ENCODE measurements at places on chromosomes 13 and 19.

DNA sequence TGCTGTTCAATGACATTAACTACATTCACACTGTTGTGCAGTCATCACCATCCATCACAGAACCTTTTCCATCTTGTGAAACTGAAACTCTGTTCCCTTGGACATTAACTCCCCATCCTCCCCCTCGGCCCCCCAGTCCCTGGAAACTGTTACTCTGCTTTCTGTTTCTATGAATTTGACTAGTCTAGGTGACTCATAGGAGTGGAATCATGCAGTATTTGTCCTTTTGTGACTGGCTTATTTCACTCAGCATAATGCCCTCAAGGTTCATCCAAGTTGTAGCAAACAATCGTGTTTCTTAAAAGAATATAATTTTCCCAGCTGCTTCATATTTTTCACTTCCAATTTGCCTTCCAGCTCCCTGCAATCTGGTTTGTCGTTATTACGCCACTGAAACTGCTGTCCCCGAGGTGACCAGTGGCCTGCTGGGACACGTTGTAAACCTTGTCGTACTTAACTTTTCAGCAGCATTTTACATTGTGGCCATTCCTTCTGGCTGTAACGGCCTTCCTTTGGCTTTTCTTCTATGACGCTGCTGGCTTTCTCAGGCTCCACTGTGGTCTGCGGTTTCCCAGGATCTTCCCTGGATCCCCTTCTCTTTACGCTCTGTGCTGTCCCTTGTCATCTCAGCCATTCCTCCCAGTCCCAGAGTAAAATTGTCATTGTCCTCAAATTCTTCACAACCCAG lies 74.0 kb downstream of the DHRS12 start:
- DNase-seq: peak; percentile 52

DNA sequence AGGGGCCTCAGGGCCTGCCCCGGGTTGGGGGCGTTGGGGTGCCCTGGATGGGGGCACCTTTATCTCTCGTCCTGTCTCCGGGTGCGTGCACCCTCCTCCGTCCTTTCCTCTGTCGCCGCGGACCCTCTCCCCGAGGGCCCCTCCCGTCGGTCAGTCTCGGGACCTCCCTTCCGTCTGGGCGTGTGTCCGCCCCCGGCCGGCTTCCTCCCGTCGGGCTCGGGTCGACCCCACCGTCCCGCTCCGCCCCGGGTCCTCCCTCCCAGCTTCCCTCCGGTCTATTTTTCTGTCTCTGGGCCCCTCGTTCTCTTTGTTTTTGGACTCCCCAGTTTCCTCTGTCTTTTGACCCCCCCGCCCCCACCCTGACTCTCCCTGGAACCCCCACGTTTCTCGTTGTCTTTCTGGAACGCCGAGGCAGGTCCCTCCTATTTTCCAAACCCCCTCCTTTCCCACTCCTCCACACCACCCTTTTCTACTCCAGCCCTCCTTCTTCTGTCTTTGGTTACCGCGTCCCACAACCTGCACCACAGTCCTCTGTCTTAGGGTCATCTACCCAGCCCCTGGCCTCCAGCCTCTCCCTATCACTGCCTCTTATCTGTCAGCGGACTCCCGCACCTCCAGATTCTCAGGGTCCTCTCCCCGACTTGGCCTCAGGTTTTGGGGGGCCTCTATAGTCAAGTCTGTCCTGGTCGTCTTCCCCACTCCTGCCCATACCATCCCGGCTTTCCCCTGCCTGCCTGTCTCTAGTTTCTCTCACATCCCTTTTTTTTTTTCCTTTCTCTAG lies 757 bp downstream of the EGLN2 start:
- peak; percentile 50 for DNase-seq

GRCh38 chr13:23477101-23477500 lies 43.6 kb upstream of the SACS start:
- DNase-seq: no peak

- no peak for DNase-seq
Measured at GRCh38 chr13:76937281-76937820, 11.0 kb upstream of the ACOD1 start.

DNA sequence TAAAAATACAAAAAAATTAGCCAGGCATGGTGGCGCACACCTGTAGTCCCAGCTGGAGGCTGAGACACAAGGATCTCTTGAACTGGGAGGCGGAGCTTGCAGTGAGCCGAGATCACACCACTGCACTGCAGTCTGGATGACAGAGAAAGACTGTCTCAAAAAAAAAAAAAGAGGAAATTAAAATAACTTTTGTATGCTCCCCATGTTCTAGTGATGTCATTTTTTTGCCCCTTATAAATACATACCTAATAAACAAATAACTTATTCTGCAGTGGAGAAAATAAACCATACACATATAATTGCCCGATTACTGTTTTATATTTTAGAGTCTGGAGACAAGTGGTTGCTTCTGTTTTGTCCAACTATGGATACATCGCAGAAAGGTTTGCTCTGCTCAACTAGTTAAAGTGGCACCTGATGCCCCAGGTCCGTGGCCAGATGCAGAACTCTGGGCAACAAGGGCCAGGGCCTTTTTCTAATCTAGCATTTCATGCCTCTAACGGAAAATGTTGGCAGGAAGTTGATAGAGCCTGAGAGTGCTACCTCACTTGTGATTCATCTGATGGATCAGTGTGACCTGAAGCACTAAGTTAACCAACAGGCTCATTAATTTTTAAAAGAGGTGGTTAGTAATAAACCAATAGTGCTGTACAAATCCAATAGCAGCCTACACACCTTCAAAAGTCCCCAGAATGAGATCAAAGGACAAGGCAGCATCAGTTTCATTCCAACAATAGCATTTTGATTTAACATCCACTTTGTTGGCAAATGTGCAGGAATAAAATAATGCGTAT lies 18.8 kb downstream of the UBE2L5 start:
- no peak for DNase-seq

DNA sequence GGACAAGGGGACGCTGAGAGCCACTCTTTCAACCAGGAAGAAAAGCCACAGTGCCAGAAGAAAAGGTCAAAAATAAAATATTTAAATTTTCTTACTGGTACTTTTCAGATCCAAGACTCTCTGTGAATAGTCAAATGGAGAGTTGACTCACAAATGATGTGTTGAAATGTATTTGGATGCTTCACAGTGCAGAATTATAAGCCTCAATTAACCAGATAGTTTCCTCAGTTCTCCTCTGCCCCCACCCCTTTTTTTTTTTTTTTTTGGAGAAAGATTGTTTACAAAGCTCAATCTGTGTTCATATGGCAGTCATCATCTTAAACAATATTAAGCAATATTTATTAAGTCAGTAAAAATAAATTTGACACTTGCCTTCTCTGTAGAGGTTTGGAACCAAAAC lies 470.8 kb downstream of the FGF9 start:
- no peak for DNase-seq

- DNase-seq: peak; percentile 56
Measured at GRCh38 chr19:56476651-56477428, at the start of gene ZNF667. ZNF667 (minus strand) TSS chr19:56477345; CDS start chr19:56462370, 14,975 bp downstream.

DNA sequence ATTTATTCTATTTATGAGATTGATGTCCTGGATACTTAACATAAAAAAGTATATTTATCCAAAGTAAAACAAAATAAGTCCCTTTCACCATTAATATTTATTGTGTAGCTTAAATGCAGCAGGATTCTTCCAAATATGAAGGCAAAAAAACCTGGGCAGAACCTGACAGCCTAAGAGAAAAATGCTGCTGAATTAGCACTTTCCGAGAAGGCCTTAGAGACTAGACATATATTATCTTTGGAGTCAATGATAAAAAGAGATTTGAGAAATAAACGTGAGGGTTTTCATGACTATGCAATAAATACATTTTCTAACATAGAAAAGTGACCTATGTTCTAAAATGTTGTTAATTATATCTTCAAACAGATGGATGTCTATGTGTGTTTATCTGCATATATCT lies 566.9 kb downstream of the PCDH9 start:
- no peak for DNase-seq

DNA sequence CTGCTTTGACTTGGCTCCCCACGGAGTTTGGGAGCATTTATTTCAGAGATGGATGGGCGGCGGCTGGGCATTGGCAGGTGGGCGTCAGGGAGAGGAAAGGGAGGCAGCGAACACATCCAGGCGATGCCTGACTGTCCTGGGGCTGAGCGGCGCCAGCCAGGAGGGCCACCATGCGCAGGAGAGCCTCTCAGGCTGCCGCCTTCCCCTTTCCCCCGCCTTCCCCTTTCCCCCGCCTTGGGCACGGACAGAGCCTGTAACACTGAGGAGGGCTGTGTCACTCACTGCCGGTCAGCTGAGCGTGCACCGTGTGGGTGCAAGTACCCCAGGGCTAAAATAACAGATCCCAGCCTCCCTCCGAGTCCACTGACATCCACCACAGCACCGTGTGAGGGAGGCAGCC lies 11.4 kb downstream of the MCF2L start:
- DNase-seq: no peak

DNA sequence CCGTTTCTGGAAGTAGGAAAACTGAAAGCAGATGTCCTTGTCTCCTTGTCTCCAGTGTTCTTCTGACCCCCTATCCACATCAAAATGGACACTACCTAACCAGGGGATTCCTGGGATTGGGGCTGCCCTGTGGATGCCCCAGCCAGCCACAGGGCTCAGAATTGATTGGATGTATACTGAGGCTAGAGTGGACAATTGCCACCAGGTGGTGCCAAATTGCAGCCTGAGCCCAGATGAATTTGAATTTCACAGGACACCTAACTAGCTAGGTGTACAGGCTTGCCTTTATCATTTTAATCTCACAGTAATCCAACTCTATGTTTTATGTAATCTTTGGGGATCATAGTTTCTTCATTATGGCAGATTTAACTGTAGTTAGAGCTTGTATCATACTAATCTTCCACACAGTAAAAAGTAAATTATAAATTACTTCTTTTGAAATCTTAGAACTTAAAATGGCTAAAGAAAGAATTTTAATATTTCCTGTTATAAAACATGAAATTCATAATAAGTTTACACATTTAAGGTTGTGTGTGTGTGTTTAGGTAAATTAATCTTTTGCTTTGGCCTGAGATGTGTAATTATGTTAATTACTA lies 58.0 kb downstream of the PIBF1 start:
- DNase-seq: peak; percentile 15

GRCh38 chr19:33622809-33623511 lies 1.2 kb downstream of the CHST8 start:
- no peak for DNase-seq

DNA sequence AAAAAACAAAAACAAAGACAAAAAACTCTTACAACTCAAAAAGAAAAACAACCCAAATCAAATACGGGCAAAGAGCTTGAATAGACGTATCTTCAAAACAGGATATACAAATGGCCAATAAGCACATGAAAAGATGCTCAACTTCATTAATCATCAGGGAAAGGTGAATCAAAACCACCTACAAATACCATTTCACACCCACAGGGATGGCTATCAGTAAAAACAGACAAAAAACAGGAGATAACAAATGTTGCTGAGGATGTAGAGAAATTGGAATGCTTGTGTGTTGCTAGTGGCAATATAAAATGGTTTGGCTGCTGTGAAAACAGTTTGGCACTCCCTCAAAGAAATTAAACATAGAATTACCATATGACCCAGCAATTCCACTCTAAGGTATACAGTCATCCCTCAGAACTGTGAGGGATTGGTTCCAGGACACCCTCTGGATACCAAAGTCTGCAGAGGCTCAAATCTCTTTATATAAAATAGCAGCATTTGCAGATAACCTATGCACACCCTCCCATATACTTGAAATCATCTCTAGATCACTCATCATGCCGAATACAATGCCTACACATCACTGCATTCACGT lies 29.7 kb downstream of the MLLT1 start:
- no peak for DNase-seq

DNA sequence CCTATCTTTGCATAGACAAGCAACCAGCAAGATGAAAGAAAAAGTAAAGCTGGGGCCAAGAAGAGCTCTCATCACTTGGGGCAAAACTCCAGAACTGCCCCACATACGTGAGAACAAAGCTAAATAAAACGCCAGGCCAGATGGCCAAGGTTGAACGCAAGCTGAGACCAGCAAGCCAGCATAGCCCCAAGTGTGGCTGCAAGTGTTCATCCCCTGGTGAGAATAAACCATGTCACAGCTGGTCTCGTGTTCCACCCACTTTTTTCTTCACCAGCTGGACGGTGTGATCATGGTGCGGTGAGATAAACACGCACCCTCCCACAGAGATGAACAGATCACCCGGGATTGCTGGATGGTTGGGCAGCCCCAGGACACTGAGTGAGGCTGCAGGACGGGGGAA lies 109.6 kb upstream of the CACNA1A start:
- DNase-seq: no peak

DNA sequence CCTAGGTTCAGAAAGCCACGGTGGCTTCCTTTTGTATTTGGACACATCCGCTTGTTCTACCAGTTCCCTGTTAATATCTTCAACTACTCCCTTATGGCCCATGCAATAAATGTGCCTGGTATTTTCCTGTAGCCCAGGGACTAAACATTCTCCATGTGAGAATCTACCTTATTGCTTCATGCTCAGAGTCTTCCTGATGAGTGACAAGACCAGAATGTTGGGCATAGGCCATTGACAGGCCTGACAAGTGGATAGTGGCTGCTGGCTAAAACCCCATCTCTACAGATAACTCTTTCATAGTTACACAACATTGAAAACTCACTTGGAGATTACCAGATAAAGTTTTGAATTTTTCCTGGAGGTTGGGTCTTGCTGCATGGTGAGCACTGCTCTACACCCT lies 449.9 kb downstream of the HS6ST3 start:
- no peak for DNase-seq

- DNase-seq: peak; percentile 11
Measured at GRCh38 chr13:51534041-51534817, 50.0 kb upstream of the WDFY2 start.

GRCh38 chr13:30340331-30341250 lies 33.2 kb upstream of the KATNAL1 start:
- DNase-seq: no peak

GRCh38 chr19:31512181-31512970 lies 163.1 kb upstream of the TSHZ3 start:
- DNase-seq: no peak

DNA sequence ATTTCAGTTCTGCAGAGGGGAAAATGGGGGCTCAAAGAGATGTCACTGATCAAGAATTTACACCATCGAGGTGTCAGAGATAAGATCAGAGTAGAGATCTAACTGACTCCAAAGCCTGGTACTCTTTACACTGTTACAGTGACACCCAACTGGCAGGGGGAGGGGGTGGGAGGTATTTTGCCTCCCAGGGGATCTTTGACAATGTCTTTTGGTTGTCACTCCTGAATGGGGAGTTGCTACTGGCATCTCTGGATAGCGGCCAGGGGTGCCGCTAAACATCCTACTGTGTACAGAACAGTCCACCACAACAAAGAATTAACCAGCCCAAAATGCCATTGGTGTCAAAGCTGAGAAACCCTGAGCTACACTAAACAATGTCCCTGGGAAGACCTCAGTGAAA lies 3.1 kb downstream of the FPR3 start:
- no peak for DNase-seq

DNA sequence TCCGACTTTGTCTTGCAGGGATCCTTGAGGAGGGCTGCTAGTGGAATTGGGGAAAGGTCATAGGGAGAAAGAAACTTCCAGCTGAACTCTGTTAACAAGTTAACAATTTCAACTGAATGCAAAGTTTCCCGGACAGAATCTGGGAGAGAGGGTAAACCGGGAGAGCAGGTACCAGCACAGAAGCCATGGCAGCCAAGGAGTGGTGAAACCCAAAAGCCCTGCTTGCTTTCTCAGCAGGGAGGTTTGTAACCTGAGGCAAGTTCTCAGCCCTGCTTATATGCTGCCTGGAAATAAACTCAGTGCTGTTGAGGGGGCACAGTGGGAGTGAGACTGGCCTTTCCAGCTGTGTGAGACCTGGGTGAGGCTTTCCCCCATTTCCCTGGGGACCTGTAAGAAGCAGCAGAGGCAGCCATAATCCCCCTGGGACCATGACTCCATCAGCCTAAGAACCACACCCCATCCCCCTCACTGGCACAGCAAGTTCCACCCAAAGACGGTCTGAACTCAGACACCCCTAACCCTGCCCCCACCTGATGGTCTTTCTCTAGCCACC lies 84.0 kb downstream of the SUCLA2 start:
- DNase-seq: no peak

All from stimulated activated naive CD8-positive, alpha-beta T cell treated with anti-CD3 and anti-CD28 coated beads, Interleukin-15, amount 100 ng/mL, for 72 hours (primary cell).